ENCODE measurements at places on chromosomes 6 and 20.

GRCh38 chr20:23058240-23058639 is 8.8 kb upstream of the THBD start:
- DNase-seq = no peak

DNA sequence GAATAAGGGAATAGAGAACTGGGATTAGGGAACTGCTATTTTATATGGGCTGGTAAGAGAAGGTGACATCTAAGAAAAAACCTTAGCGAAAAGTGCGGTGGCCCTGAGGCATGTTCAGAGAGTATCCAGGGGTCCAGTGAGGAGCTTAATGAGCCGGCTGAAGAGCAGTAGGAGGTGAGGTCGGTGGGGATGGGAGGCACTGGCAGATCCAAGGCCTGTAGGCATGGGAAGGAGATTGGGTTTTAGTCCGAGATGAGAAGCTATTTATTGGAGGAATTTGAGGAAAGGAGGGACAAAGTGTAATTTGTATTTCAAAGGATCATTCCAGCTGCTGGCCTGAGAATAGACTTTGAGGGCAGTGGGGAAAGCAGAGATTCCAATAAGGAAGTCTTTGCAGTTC is 123.8 kb downstream of the QKI start:
- no peak for DNase-seq

GRCh38 chr6:152167641-152168603 is 360.4 kb downstream of the ESR1 start:
- no peak for DNase-seq

GRCh38 chr6:162963861-162964260 is 236.1 kb downstream of the PACRG start:
- DNase-seq = no peak

DNA sequence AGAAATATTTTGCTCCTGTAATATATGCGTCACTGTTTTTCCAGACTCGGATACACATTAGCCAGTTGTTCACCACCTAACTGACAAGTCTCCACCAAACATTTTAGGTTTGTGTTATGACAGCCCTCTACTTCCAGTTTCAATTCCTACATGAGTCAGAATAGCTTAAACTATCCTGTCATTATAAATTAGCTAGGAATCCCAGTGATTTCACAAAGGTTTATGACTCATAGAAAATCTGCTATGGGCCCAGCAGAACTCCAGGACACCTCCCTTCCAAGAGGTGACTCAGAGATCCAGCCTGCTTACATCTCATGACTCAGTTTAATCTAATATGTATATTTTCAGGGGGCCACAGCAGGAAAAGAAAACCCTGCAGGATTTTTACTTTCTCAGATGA is 17.4 kb upstream of the PLCB4 start:
- DNase-seq = no peak

Data from cortex of kidney (tissue), 1 donor.